ENCODE measurements at places on chromosomes 2 and 18.

DNA sequence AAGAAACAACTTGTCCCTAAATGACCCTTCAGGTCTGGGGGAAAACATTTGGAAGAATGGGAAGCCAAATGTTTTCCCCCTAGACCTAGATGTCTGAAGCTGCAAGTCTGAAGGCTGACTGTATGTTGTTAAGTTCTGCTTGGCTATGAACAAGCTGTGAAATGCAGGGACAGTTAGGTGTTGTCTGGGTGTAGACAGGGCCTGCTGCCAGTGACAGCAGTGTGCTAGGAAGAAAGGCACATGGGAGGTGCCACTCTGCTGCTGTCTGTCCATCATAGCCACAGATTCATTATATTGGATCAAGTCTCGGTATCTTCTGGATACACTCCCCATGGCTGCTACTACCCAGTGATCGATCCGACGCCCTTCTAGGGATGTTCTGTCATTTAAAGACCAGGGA, 265.9 kb upstream of the PXDN start:
- DNase-seq: no peak

DNA sequence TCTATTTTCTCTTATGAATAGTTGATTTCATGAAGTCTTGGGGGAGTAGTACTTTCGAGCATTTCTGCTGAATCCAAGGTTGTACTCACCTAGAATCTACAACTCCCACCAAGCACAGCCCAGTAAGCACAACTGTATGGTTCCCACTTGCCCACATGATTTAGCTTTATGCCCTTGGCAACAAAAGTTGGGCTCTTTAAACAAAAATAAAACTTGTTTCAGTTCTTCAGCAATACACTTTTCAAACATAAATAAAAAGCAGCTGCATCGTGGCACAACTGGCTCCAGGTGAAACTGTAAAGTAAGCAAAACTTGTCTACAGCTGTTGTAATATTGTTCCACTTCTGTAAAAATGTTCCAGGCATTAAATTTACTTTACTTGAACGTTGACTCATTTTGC, 99.8 kb upstream of the FSIP2 start:
- DNase-seq: no peak

DNA sequence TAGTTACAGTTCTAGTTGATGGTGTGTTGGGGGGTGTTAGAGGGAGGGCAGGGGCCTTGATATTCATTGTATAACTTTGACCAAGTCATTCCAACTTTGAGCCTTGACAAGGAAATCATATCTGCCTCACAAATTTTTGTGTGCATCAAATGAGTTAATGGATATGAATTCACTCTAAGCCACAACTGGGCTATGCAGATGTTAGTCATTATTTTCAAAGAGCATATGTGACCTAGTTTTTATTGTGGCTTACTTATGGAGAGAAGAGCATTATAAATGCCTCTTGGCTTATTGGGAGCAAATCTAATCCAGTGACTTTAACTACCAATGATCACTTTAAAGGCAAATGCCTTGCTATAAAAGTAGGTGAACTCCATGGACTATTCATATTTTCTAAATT, 250.2 kb downstream of the LPIN1 start:
- no peak for DNase-seq

DNA sequence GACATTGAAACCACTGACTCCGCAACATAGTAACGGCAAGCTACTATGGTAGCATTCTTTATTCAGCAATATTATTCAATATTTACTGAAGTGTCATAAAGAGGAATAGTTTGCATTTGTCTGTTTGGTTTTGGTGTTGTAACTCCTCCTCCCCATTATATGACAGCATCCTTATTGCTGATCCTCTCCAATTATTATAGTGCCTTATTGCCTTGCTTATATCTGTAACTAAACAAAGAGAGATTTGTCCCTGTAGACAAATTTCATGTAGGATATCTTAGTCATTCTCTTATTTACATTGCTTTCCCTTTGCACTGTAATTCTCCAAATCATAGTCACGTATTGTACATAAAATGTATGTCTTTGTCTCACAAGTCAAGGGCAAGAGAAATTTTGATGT, 1041.2 kb upstream of the ZEB2 start:
- no peak for DNase-seq

GRCh38 chr18:63683152-63683551, 19.6 kb upstream of the SERPINB11 start:
- DNase-seq: no peak

DNA sequence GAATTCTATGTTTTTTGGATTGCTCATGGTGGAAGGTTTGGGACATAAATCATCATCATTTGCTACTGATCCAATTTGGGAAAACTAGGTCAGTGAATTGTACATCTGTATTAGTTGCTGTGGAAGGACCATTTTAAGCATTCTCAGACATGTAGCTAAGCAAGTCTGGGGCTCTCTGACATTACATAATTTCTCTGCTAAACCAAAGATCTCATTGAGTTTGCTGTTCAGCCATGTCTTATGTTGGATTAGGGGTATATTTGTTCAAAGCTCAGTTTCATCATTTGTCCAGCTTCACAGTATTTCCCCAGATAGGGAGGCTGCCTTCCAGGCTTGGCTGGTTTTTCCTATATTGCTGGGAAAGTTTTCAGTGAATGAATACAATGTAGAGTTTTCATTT, 399.7 kb downstream of the MTX2 start:
- DNase-seq: no peak

DNA sequence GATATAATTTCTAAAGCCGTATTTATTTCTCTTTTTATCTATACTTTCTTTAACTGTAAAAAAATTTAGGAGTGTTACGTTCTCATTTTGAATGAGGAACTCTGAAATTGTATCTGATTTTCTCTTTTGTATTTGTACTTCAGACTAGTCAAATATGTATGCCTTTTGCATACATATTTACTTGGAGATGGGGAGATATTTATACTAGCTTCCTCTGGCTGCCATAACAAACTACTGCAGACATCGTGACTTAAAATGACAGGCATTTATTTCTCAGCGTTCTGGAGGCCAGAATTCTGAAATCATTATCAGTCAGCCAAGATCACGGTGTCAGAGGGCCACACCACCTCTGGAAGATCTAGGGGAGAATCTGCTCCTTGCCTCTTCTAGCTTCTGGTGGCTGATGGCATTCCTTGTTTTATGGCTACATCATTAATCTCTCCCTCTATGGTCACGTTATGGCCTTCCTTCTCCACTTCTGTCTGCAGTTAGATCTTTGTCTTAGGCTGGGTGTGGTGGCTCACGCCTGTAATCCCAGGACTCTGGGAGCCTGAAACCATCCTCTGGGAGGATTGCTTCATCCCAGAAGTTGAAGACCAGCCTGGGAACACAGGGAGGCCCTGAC, 8.2 kb downstream of the LCLAT1 start:
- DNase-seq: no peak

- no peak for DNase-seq
These were observed 88.9 kb upstream of the RGPD4 start for GRCh38 chr2:107737756-107738155.

- DNase-seq: no peak
These were observed 63.8 kb downstream of the ZNF236 start for GRCh38 chr18:76886112-76886511.

GRCh38 chr2:188878716-188879115, 95.5 kb upstream of the COL3A1 start:
- DNase-seq: no peak

DNA sequence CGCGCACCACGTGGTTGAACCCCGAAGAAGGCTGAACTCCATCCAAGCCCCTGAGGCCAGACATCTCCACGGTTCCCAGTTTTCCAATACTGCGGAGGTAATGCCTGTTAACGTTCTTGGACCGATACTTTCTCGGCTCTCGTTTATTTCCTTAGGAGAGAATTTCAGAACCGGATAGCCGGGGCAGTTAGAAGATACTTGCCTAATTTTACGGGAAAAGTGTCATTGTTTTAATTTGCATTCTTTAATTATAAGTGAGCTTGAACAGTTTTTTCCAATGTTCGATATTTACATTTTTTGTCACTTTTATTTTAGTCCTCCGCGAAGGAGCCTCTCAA, 10.2 kb upstream of the KCNG2 start:
- no peak for DNase-seq

DNA sequence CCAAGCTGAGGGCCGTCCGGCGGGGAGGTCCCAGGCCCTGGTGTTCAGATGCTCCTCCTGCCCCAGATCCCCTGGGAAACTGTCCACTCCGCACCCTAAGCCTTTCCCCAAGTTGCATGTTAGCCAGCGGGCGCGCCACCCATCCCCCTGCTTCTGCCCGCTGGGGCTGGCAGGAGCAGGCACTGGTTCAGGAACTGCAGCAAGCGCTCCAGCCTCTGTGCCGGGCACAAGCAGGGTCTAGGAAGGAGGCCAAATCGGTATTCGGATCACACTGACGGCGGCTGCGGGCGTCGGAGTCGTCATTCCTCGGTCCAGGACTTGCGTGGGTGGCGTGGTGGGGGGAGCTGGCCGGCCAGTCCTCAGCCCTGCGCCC, 53.7 kb downstream of the FAM168B start:
- no peak for DNase-seq

DNA sequence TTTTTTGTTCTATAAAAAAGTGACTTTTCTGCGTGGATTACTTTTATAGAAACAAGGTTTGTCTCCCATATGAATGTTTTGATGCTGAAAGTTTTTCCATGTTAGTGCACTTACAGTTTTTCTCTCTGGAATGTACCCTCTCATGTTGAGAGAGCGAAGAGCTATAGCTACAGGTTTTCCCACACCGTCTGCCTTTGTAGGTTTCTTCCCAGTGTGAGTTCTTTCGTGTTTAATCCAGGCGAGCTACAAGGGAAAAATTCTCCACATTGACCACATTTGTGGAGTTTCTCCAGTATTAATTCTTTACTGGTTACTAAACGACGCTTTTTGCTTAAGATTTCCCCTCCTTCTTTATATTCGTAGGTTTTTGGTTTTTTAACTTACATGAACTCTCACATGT, 85.1 kb downstream of the ACSL3 start:
- no peak for DNase-seq

DNA sequence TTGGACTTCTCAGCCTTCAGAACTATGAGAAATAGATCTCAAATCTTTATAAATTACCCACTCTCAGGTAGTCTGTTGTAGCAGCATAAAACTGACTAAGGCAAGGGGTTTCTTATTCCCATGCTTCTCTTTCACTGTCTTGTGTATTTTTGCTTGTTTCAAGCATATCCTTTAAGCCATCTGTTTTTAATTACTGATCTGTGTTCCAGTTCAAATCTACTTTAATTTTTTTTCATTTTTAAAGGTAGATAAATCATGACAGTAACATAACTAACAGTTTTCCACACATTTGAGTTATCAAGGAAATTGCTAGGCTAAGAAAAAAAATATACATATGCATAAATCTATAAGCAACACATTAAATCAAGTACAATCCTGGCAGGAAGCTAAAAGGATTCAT, 317.9 kb upstream of the TNP1 start:
- no peak for DNase-seq

GRCh38 chr2:161355983-161356382, 47.8 kb downstream of the PSMD14 start:
- no peak for DNase-seq

- DNase-seq: peak; percentile 20
These were observed 41.2 kb downstream of the PCARE start for GRCh38 chr2:29033172-29033571.

DNA sequence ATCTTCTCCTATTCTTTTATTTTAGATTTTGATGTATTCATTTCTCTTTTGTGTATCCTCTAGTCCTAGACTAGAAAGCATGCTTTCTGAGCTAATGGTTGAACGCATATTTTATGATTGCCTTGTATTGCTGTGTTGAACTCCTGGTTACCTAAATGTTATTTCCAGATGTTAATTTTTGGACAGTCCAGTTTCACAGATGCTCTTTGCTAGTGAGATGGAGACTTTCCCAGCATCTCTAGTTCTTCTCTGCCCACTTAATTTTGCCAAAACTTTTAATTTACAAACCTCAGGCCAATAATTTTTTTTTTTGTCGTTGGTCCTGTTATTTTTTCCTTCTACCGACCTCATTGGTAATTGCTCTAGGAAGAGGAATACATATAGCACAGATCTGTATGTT, 153.2 kb downstream of the HAUS1 start:
- no peak for DNase-seq

DNA sequence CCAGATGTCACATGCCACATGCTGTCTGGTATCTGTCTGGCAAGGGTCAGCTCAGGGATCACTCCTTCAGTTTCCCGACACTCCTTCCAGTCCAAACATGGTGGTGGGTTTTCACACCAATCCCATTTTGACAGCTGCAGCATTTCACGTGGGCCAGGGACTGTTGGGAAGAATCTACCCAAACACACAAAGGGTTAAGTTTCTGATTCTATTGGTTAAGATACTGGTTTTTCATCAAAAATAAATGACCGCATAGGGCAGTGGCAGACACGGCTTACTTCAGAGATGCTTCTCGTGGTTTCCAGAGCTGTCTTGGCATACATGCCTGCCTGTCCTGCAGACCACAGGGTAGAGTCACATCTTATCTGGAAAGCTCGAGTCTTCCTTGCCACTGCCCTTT, 79.7 kb downstream of the PSMG2 start:
- no peak for DNase-seq

DNA sequence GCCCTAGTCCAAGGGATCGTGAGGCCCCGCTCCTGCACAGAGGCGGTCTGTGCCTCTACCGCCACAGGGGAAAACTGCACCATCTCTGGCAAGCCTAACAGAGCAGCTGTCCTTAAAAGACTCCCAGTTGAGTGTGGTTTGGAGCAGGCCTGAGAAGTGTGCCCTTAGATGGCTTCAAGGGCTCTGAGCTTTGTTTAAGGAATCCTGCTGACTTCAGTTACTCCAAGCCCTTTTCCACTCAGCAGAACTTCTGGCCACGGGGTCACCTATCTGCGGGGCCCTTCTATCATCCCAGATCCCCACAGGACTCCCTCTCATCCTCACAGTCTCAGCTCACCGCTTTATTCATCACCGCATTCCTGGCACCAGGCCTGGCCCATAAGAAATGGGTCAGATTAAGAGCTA, 131.5 kb downstream of the CCDC74A start:
- DNase-seq: no peak

- DNase-seq: no peak
These were observed 262.0 kb downstream of the HAUS1 start for GRCh38 chr18:46366201-46366600.

DNA sequence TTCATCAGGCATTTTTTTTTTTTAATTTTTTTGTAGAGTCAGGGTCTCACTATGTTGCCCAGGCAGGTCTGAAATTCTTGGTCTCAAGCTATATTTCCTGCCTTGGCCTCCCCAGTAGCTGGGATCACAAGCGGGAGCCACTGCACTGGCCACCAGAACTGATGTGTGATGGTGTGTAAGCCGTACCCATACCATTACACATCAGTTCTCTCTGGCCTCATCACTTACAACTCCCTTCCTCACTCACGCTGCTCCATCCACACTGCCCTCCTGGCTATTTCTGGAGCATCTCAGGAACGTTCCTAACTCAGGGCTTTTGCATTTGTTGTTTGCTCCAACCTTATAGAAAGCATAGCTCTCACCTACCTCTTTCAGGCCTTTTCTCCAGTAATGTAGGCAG, 834.5 kb upstream of the ID2 start:
- no peak for DNase-seq

- no peak for DNase-seq
These were observed 53.6 kb downstream of the TMEM178A start for GRCh38 chr2:39719317-39719716.

DNA sequence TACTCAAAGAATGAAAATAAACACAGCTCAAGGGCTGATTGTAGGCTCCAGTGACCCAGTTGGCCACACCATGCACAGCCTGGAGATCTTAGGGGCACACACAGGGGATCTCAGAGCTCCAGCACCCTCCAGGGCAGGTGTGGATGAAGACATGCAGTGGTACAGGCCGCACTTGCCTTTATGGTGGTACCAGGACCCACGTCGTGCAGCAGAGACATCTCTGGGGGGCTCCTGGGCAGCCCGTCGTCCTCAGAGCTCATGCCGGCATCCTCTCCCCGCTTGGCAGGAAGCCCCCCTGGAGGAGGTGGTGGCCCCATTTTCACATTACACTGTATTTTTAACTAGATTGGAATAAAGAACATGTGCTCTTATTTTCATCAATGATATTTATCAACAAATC, 101.2 kb upstream of the MGAT4A start:
- DNase-seq: no peak

Data from HuH-7 (cell line).